ENCODE measurements at places on chromosomes 5 and 9.

DNA sequence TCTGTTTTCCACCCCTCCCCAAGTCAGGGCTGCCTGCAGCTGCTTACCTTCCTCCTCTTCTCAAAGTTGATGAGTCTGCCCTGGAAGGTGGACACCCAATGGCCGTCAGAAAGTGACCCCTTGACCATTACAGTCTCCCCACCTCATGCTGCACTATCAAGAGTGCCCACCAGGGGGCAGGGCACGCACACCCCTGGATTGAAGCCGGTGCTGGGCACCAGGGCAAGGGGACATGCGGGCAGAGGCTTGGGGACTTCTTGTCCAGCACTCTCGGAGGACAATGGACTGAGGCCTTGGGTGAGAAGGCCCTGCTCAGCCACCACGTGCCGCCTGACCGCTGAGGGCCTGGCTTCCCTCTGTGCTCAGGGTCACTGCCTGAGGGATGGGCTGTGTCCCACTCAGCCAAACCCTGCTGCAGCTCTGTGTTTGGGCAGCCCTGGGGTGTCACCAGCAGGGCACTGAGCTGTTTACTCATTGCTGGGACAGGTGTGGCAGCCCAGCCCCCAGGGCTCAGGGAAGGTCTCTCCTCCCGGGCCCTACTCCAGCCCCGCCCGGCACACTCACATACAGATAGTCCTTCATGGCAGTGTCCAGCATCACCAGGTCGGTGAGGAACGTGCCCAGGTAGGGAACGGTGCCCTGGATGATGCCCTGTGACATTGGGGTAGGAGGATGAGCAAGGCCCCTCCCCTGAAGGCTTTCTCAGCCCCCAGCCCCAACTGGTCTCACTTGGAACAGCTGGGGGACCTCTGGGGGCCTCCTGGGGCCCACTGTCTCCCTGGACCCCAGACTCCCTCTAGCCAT is 17.7 kb downstream of the RALGDS start:
- DNase-seq, result no peak

GRCh38 chr9:132905726-132906125 is 27.0 kb downstream of the SPACA9 start:
- no peak for DNase-seq

DNA sequence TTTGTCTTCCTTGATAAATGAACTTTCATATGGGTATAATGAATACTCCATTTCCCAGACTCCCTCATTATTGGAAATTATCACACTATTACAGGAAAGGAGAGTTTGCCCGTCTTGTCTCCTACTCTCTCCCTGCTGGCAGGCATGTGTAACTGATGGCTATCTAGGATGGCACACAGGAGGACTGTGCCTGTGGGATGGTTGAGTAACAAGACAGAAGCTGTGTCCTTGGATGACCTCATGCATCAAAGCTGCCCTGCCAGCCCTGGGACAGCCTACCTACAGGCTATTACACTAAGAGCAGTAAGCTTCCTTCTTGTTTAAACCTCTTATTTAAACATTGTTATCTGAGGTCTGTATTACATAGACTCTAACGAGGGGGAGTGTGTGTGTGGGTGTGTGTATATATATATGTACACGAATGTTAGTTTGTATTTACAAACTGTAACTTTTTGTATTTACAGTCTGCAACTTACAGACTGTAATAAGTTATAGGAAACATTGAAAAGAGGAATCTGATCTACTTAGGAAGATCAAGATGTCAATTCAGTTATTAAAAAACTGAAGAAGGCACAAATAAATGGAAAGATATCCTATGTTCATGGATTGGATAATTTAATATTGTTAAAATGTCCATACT is 247.6 kb upstream of the ACO1 start:
- no peak for DNase-seq

DNA sequence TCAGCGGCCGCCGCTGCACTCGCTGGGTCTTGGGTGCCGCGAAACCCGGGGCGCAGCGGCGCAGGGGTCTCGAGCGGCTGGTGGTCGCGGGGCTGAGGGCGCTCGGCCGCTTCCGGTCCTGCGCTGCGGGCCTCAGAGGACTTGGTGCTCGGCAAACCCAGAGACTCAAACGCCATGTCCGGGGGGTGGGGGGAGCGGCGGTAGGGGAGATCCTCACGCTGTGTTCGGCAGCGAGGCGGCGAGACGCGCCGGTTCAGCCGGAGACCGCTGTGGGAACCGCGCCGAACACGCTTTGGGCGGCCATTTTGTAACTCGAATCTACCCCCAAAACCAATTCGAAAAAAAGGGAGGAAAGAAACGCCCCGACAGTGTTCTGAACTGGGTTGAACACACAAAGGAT is 317.5 kb upstream of the CDH18 start:
- no peak for DNase-seq

DNA sequence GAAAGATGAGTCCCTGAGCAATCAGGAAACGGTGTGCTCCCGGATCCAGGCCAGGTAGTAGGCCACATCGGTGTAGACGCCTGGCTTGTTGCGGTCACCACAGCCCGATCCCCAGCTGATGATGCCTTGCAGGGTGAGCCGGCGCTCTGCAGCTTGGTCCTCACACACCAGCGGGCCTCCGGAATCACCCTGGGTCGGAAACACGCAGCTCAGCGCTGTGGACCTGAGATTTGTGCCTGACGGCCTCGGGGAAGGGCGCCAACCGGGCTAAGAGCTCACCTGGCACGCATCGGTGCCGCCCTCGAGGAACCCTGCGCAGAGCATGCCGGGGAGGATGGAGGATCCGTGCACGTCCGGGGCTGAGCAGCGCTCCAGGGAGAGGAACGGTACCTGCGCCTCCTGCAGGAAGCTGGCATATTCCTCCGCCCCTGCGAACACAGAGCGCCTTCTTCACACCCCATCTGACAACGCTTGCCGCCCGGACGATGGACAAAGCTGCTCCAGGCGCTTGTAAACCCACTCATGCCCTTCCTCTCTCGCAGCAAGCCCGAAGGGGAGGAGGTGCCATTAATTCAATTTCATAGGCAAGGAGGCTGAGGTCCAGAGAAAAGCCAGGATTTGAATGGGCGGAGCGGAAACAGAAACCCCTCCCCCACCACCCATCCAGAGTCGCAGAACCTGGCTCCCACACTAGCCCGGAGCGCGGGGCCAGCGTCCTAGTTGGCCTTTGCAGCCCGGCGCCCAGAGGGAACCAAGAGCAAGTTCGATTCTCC is 2.0 kb upstream of the PFN3 start:
- no peak for DNase-seq

DNA sequence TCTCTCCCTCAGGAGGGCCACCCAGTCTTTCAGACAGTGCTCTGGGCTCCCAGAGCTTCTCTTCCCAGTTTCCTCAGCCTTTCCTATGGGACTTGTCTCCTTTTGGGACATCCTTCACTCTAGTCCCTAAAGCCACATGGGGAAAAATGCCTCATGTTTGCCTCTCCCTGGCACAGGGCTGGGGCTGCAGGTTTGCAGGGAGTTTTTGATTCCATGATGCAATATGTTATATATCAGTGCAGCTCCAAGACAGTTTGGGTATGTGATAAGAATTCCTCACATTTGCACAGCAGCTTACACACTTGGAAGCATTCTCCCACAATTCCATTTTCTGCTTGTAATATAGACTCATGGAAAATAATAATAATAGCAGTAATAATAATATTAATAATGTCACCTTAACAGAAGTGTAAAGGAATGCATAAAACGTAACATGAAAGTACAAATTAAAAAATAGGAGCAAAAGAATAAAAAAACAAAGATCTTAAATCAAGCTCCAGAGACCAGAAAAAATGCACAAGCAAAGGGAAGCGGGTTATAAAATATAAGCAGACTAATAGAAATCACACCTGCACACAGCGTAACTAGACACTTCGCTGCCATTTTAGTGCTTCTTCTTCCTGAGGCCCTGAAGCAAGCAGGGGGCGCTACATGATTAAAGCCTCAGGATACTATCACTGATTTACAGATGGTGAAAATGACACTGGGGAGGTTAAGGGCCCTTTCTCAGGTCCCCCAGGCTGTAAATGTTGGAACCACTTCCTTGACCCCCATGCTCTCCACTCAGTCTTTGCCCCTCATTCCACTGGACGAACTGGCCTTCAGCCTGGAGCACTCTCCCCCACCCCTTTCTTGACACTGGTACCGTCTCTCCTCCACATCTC is 70.0 kb upstream of the IL17B start:
- DNase-seq, result no peak

- DNase-seq, result no peak
These were observed 21.9 kb downstream of the ZNF608 start for GRCh38 chr5:124724357-124725039.

DNA sequence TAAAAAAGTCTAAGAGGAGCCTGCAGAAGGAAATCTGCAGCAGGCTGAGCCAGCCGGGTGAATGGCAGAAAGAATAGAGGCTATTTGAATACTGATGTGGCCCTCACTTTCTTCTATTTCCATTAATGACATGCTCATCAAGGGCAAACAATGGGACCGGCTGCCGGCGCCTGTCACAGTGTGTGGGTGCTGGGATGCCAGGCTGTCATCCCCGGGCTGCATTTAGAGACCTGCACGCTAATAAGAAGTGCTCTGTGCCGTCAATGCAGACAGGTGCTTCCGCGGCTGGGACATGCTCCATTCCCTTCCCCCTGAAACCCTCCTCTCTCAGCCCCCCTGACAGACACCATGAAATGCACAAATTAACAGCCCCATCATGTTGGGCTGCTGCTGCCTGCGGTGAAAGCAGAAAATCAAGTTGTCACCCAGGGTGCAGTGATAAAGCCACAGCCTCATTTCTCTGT is 217.7 kb upstream of the TBCA start:
- DNase-seq, result no peak

- no peak for DNase-seq
These were observed 48.6 kb upstream of the SH3PXD2B start for GRCh38 chr5:172502969-172503368.

DNA sequence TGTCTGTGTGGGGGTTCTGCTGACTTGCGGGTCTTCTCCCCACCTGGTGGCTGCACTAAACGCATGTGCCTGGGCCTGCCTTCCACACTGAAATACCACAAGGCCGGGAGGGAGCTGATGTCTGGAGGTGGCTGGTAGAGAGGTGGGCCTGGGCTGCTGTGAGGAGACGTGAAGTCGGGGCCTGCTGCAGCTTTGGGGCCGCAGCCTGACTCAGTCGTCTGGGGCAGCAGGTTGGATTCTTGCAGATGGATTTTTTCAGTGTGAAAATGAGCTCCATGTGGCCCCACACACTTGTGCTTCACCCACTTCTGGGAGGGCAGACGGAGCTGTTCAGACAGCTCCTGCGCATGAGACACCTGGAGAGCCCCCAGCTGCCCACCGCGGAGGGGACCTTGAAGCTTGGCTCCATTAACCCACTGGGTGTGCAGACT is 29.3 kb downstream of the COL5A1 start:
- DNase-seq, result no peak

GRCh38 chr5:169133531-169133930 is 167.4 kb downstream of the SLIT3 start:
- DNase-seq, result no peak

GRCh38 chr9:101574731-101575333 is 19.9 kb downstream of the PPP3R2 start:
- DNase-seq, result no peak

GRCh38 chr9:16673171-16673570 is 197.3 kb downstream of the BNC2 start:
- no peak for DNase-seq

GRCh38 chr5:127042593-127042992 is 12.2 kb upstream of the MARCHF3 start:
- no peak for DNase-seq

DNA sequence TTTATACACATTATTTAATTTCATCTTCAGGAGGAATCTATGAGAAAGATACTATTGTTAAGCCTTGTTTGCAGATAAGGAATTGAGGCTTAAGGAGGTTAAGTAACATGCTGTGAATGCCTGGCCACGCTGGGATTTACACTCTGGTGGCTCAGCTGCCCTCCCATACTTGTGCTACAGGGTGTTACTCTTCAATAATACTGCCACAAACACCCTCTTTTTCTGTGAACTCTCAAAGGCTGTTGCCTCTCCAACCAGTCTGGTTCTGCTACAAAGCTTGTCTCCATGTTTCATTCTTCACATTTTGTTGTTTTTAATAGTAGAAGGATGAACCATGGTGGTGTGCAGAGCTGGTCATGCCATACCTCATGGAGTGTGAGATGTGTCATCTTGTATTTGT is 76.7 kb upstream of the TNFAIP8 start:
- no peak for DNase-seq

- no peak for DNase-seq
These were observed 11.9 kb downstream of the VAV2 start for GRCh38 chr9:133979921-133980863.

DNA sequence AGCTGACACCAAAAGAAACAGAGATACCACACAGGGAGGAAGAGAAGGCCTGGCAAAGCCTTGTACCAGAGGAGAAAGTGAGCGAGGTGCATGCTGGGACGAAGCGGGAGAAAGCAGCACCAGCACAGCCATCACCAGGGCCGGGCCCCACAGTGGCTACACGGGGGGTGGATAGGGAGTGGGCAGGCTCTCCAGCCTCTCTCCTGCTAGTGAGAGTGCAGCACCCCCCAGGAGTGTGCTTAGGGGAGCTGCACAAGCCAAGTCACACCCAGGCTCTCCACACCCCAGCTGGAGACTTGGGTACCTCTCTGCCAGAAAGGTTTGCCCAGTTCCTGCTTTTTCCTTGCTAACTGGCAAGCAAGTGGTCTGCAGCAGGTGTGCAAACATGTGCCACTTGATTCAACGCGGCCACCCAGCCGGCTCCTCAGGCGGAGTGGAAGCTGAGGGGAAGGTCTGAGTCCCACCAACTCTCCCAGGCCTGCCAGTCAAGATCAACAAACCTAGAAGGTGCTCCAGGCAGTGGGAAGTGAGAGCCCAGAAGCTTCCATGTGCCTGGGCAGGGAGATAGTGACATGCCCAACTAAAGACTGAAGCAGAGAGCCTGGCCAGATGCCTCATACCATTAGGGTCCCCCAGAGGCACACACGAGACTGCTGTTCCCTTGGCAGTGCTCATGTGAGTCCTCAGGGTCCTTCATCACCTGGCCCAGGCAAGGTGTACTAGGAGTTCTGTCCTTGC is 39.9 kb downstream of the BICD2 start:
- DNase-seq, result no peak

DNA sequence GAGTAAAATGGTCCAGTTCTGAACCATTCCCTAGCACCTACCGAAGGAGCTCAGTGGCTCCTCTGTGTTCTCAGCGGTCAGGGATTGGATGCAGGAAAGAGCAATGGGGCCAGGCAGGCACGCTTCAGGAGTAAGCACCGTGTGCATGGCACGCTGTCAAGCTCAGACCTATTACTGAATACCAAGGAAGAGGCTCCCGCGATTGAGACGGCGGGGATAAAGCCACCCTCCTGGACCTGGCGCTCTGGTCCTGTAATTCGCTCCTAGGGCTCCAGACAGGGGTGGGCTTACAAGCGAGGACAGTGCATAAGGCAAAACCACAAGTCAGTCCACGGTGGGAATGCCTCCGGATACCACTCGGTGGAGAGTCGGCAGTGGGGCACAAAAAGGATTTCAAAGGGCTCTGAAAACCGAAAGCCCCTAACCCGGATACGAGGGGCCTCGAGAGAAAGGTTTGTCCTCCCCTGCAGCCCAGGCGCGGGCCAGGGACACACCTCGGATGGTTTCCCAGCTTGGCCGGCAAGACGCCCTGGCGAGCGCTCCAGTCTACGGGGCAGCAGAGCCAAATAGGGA is 988 bp downstream of the OXCT1 start:
- DNase-seq, result no peak
